ENCODE measurements at places on chromosomes 11 and 22.

- no peak for DNase-seq
Observed at GRCh38 chr22:17436382-17436980, 67.2 kb downstream of the CECR2 start.

DNA sequence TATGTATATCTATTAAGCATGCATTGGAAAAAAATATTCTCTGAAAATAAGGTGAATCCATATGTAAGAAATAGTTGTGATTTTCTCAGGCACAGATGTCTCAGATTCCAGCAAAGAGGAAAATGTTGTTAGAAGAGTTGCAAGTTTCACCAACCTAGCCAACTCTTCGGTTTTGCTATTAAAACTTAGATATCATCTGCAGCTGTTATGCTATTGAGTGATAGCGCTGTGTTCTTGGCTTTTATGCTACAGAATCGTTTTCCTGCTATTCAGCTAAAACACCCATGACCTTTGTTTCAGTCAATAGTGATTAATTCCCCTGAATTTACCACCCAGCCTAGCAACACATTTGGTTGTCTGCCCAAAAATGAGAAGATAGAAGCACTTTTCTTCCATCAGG lies 795.6 kb upstream of the ANO3 start:
- DNase-seq, result no peak

- DNase-seq, result peak; percentile 88
Observed at GRCh38 chr11:94134651-94135512, 6.2 kb downstream of the PANX1 start.

GRCh38 chr22:22933807-22934542 lies 46.4 kb downstream of the IGLL5 start:
- no peak for DNase-seq

DNA sequence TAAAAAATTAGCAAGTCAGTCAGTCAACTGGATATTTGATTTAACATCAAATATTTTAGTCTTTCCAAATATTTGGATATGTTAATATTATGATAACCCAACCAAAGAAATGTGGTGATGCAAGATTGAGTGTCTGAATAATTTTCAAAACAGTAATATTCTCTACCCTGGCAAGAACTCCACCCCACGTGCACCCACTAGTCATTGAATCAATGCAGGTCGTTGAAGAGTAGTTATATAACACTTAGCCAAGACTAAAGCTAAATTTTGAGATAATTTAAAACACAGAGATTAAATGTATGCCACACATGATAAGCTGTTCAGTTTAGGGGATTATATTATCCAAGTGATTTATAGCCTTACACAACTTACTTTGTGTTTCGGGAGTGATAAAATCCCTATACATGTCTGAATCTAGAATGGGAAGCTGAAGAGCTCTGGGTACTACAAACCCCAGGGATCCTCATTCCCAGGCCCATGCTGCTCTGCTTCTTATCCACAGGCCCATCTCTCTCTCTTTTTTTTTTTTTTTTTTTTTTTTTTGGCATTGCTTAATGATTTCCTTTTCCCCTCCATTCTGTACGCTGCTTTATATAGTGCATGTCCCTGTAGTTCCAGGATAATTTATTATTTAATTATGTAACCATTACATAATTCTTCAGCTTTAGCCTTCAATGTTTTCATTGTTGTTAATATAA lies 392.9 kb downstream of the NTM start:
- no peak for DNase-seq

DNA sequence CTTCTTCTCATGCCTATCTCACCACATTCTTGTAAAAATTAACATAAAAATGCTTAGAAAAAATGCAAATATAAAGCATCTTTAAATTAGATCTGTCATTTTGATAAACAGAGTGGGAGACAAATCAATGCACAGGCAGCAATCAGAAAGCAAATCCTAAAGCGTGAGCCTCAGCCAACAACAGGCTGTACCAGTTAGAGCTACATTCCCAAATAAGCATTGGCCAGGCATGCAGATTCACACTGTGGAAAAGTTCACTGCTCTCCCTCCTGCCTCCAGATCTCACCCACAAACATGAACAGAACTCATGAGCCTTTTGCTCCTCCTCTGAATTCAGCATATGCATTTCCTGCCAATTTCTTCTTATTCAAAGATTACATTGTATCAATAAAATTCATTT lies 115.2 kb upstream of the FAT3 start:
- no peak for DNase-seq

DNA sequence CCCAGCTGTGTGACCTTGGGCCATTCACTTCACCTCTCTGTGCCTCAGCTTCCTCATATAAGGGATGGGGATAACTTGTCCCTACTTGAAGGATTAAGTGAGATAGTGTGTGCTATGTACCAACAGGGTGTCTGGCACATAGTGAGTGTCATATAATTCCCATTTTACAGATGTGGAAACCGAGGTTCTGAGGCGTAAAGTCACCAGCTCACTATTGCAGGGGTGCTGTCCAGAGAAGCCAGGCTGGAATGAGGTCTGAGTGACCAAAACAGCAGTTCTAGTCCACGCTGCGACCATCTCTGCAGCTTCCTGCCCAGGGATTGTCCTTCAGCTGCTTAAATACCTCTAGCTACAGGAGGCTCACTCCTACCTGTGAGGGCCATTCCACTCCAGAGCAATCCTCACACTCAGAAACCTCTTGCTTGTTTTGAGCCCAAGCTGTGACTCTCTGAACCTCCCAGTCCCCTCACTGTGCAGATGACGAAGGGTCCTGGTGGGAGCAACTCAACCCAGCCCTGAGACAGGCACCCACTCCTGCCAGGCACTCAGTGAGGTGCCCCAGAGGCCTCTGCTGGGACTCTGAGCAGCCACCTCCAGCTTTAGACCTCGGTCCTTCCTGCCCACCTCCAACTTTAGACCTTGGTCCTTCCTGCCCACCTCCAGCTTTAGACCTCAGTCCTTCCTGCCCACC lies 5.8 kb downstream of the MB start:
- no peak for DNase-seq

DNA sequence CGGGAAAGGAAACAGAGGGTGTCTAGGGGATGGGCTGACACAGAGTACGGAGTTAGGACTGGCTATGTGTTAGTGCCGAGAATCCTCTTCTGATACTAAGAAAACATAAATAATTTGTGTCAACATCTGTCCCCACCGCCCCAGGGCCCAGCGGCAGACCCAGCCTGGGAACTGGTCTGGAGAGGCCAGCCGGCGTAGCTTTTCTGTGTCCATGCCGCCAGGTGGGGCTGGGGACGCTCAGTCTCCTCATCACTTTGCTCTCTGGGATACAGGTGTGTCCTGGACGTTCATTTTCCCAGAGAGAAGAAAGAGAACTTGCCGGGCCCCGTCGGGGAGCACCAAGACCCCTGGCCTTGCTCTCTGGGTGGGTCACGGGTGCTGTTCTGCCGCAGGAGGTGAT lies 54.7 kb downstream of the WNT7B start:
- DNase-seq, result no peak

GRCh38 chr22:17380359-17381087 lies 11.3 kb downstream of the CECR2 start:
- DNase-seq, result no peak

GRCh38 chr11:3803726-3804495 lies 4.4 kb upstream of the PGAP2 start:
- DNase-seq, result peak; percentile 17

DNA sequence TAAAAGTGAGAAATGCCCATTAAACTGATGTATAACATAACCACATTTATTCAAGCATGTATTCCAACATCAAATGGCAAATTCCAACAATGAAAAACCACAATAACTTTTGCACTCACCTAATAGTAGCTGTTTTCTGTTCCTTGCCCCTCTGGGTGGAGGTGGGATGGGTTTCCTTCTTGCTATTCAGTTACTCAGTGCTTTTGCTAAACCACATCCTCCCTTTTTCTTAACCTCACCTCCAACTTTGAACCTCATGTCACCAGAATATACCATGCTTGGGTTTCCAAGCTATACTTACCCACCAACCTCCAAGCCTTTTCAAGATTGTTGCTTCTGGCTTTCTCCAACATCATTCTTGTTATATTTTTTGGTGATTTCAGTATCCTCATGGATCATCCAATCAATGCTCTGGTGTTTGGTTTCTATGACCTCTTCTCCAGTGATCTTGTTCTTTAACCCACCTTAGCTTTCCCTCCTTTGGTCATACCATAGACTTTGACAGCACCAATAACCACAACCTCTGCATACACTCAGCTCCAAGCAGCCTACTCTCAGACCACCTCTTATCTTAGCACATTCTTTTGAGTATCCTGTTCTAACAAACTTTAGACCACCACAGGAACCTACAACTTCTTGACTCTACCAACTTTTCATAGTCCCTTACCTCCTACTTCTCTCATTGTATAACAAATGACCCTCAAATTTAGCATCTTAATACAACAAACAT lies 3.2 kb upstream of the CCDC15 start:
- no peak for DNase-seq

GRCh38 chr22:44802071-44802700 lies 49.8 kb downstream of the ARHGAP8 start:
- no peak for DNase-seq

GRCh38 chr11:114479331-114479730 lies 40.1 kb downstream of the REXO2 start:
- no peak for DNase-seq

DNA sequence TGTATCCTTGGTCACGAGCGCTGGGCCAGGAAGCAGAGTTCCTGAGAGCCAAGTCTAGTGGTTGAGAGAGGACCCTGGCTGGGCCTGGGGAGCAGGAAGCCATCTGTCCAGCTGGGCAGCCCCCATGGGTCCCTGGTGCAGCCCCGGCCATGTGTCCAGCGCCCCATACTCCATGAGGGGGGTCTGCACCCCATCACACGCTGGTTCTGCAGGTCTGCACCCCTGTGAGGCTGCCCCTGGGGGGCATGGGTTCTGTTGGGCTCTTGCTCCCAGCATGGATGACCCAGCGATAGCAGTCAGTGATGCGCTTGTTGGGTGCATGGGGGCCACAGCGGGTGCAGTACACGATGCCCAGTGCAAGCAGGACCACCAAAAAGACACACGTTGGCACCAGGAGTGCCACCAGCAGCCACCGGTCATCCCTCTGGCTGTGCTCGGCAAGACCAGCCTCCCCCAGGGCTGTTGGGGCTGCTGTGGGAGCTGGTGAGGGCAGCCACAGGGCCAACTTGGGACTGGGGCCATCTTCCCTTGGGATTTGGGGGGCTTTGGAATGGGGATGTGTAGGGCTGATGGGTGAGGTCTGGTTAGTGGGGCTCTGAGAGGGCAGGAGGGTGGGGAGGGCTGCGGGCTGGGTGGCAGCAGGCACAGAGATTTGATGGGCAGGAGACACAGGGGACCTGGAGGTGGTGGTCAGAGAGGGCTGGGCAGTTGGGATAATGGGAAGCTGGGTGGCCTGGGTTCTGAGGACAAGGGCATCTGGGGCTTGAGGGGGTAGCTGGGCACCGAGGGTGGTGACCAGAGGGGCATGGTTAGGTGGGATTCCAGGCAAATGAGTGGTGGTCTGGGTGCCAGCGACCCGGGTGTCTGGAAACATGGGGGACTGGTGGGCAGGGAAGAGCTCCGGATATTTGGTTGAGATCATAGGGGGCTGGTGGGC lies 2.0 kb downstream of the CD248 start:
- no peak for DNase-seq

- DNase-seq, result no peak
Observed at GRCh38 chr11:77080643-77081210, 14.0 kb downstream of the CAPN5 start.

DNA sequence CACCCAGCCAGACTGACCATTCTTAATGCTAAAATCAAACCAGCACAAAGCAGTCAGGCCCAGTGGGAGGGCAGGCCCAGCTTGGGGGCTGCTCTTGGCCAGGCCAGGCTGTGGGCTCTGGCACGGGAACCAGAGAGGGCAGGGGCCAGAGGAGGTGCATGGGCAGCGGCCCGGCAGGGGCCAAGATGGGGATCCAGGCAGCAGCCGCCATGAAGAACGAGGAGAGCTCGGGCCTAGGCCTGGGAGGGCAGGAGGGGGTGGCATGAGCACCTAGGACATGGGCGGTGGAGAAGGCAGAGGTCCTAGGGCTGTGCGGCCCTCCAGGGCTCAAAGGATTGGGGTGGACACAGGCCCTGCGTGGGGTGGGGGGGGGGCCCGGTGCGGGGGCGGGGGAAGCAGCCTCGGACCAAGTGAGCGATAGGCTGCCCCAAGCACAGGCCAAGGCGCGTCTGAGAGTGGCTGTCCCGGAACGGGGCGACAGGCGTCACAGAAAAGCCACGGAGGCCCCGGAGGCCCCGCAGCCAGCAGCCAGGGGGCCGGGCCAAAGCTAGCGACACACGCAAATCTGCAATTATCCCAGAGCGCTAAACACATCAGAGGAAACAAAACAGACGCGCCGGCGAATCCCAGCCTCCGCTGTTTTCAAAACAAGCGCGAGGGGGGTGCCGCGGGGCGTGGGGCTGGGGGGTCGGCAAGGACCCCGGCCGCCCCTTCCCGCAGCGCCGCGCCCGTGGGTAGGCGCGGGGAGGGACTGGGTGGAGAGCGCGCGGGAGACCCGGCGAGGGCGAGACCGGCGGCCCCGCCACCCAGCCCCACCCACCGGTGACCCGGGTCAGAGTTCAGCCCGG lies 8.3 kb downstream of the PLXNB2 start:
- no peak for DNase-seq

DNA sequence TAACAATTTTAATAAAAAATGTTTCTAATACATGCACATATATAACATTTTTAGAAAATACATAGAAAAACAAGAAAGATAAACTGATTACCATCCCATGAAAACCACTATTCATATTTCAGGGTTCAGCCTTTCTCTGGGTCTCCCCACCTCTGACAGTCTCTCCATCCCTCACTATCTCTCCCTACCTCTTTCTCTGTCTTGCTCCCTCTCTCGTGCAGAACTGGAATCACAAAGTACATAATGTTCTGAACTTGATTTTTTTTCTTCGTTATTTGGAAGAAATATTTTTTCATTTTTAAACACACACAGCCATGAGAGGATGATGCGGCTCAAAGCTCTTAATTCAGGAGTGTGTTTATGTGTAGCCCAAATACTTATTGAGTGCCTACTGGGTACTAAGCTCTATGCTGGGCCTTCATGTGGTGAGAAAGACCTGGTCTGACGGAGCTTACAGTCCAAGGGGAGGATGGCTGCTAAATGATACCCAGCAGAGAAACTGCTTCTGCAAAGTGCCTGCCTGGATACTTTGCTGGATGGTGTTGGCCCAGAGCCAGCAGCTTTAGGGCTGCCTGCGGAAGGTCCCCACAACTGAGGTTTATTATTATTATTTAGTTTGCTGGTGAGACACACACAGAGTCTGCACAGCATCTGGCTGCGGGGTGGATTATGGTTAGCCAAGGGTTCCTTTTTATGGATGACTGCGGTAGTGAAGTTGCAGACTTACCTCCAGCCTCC lies 42.6 kb downstream of the SC5D start:
- DNase-seq, result no peak
